Frontal cortex (tissue), 4 donors: ENCODE measurements at places on chromosomes 1 and 21.
A peak's percentile ranks its signal among the peaks of the same experiment; 100 is the strongest.

DNA sequence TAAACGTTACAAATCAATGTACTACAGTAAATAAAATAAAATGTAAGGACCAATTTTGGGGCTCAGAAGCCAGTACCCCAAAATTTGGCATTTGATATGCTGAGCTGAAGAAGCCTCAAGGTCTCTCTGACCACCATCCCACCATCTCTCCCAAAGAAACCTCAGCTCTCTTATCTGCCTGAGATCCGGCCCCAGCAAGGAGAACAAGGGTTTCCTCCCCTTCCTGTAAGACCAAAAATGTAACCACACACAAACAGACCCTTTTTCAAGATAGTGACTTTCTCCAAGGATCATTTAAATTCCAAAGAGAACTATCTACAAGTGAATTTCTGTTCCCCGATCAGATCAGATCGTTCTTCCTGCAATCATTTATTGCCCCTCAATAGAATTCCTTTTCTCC, 68.1 kb upstream of the SLC45A1 start:
- DNase-seq = no peak

GRCh38 chr1:6410248-6410893, 9.3 kb downstream of the HES2 start:
- DNase-seq = no peak

- no peak for DNase-seq
Observed at GRCh38 chr1:119713749-119714456, 2.2 kb downstream of the PHGDH start.

DNA sequence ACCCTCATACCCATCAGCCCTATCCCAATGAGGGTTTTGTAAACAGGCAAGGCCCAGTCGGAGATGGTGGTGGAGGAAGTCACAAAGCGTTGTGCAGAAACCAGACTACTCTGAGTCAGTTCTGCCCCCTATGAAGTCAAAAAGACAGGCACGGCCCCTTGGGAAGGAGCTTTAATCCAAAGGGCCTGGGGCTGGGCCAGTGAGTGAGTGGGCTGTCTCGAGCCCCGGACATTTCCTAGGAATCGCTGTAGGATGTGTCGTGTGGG, 442 bp upstream of the AHCYL1 start:
- no peak for DNase-seq

- peak; percentile 85 for DNase-seq
Observed at GRCh38 chr1:5991381-5992025, 722 bp downstream of the NPHP4 start.
